Natural killer cell (primary cell): ENCODE measurements at places on chromosomes 12 and 14.

DNA sequence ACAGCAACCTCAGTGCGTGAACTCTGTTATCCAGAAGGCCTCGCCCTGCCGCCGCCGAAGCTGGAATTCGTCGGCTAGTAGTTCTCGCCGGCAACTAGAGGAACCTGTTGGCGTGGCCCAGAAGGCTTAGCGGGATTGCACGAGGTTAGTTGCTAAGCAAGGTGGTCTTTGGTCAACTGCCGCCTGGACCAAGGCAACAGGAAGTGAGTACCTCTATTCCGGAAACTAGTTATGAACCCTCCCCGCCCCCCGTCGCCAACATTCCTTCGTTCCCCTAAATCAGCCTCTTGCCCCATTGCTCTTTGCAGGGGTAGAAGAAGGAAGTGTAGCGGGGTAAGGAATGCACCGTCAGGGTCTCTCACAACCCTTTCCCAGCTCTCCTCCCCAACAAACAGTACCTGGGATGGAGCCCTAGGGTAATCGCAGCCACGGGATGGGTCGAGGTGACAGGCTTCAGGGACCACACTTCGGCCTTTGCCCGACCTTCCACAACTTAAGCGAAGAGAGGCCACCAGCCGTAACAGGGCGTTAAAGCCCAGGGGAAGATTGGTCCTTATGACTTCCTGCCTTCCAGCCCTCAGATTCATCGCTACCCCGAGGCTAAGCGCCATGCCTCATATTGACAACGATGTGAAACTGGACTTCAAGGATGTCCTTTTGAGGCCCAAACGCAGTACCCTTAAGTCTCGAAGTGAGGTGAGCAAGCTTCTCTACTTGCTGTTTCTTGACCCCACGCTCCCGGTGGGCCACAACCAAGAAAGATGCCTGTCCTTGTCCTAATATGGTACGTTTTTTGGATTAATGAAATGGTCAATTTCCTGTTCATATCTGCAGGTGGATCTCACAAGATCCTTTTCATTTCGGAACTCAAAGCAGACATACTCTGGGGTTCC is at the start of gene GMPR2:
TSS of gene GMPR2 (plus strand) at position 285 of the 893 bp plus-strand sequence. CDS start at position 610, 325 bp downstream.
- DNase-seq = no peak

DNA sequence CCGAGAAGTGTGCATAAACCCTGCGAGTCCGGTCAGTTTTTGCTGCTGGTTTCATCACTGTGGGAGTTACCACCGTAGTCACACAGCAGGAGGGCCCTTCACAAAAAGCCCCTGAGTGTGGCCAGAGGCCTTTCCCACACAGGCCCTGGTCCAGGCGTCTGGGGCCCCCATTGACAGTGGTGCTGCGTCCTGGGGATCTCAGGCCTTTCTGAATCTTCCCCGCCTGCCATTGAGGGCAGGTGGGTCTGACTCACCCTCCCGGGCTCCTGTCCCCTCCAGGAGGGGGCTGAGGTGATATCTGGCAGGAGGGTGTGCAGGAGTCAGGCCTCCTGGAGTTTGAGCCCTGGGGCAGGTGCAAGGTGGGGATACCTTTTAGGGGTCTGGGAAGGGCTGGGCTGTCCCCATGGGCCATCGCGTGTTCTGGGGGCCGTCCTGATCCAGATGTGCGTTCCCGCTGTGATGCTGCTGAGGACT is 358.5 kb downstream of the TMEM121 start:
- DNase-seq = peak; percentile 13

DNA sequence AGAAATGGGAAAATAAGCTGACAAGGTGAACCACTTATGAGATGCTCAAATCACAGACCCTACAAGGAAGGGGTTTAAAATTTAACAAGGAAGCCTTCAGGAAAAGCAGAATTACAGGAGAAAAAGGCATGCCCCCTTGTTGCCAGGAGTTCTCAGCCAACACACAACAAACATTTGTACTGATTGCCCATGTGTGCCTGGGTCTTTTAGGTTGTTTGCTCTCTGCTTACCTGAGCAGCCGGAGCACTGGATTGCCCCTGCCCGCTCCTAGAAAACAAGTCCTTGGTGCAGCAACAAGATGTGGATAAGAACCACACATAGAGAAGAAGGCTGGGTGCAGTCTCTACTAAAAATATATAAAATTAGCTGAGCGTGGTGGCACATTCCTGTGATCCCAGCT is 3.4 kb downstream of the DRAM1 start:
- DNase-seq = no peak

- peak; percentile 36 for DNase-seq
Observed at GRCh38 chr14:75523771-75524171, 1.5 kb downstream of the BATF start.

- DNase-seq = no peak
Observed at GRCh38 chr12:132435486-132436187, 54.3 kb upstream of the FBRSL1 start.

DNA sequence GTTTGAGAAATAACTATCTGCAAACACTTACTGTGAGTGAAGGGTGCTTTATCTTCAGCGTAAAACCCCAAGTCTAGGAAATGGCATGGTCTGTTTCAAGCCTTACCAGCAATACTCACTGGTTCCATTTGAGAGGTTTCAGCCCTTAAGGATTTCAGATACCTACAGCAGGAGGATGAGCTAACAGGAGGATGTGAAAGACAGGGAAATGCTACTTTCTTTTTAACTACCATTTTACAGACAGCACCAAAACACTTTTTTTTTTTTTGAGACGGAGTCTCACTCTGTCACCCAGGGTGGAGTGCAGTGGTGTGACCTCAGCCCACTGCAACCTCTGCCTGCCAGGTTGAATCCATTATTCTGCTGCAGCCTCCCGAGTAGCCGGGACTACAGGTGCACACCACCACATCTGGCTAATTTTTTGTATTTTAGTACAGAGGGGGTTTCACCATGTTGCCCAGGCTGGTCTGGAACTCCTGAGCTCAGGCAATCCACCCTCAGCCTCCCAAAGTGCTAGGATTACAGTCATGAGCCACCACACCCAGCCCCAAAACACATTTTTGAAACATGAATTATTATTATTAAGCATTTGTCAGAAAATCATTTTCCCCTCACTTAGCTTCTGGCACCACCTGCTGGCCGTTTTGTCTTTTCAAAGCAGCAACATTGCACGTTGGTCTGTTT is 4.6 kb downstream of the MTRFR start:
- DNase-seq = peak; percentile 83

DNA sequence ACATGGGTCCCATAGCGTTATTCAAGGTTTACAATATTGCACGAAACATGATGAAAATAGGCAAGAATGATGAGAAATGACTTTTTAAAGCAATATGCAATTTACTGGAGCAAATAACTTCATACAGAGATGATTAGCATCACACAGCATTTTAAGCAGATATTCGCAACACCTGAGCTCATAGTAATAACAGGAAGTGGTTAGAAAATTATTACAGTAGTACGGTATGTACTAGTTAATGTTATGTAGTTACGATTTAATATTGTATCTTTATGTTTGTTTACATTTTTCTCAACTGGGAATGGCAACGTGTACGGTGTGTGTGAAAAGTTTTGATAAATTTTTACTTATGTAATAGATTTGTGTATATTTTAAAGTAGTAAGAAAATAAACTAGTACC is 102.6 kb downstream of the OSBPL8 start:
- DNase-seq = no peak
